ENCODE measurements at places on chromosomes 3 and 15.

DNA sequence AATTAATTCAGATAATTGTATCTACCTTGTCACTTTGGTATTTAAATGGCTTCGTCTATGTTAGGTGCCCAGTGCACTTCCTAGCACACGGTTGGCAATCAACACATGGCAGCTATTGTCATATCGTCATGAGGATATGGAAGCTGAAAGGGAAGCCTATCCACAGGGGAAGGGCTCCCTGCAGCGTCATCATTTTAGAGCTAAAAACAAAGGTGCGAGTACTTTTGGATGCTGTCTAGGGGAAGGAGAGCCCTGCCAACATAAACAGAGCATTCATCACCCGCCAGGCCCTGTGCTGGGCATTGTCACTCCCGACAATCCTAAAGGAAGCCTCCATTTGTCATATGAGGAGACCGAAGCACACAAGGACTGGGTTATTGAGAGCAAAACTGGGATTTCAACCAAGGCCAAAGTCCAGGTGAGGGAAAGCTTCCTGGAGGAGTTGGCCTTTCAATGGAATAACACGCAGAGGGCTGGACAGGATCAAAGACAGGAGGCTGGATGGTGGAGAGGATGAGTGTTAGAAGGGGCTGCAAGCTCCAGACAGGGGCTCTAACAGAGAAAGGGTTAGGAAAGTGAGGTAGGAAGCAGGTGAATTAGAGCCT, 8.0 kb upstream of the PARL start:
- no peak for DNase-seq

DNA sequence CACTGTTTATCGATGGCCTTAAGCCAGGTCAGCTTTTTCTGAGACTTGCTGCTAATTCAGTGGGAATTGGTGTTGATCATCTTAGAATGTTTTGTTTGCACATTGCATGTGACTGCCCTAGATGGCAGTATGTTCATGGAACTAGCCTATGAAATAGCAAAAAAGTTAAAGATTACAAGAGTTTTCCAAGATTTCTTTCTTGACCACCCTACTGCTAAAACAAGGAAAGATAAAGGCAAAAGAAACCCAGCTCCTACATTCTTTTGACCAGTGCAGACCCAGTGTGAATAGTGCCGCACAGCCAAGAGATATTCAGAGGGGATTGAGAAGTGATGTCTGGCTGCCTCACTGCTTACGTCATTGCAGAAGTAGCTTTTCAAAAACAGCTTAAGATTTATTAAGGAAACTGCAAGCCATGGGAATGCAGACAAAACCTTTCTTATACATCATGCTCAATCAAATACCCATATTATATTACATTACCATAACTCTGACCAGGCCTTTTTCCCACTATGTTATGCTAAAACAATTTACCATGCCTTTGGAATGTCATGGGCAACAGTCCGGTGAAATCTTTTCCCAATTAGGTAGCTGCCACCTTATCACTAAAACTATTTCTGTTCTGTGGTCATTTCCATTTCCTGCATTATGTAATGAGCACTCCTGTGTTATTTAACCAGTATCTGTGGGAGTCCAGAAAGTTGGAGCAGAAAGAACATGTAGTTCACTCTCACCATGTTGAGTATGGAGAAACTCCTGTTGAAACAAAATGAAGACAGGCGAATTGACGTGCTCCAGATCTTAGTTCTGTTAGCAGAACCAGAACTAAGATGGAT, 6.0 kb downstream of the PHLDB2 start:
- DNase-seq: no peak

GRCh38 chr3:122642935-122643334, 37.7 kb upstream of the PARP14 start:
- peak; percentile 51 for DNase-seq

DNA sequence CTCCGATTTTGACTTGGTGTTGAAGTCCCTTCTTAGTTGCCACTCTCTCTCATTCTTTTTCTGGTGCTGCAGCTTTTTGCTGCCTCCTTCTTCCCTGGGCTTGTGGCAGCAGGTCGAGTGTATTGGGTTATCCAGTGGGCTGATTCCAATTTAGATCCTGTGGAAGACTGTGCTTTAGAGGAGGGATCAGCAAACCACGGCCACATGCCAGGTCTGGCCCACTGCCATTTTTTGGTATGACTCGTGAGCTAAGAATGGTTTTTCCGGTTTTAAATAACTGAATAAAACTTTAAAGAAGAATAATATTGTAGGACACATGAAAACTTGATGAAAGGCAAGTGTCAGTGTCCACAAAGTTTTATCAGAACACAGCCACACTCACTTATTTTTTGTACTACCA, 330.5 kb downstream of the ROBO2 start:
- no peak for DNase-seq

- DNase-seq: peak; percentile 3
These were observed 25.3 kb upstream of the C15orf61 start for GRCh38 chr15:67495585-67495984.

- no peak for DNase-seq
These were observed 5.9 kb upstream of the STRA6 start for GRCh38 chr15:74208496-74208895.

DNA sequence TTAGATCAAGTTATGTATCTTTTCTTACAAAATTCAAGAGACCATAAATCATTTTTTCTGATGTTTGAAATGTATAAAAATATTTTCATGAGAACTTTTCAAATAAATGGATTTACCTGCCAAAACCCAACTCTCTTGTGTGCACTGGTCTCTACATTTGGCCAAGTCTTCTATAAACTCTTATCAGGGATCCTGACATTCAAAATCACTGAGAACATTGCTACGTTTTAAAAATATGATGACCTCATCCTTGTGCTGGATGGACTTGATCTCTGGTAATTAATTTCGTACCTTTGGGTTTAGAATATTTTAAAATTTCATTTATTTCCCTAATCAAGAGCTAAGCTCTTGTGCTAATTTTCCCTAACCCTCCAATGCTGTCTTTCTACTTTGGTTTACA, 127.4 kb downstream of the ATP8B4 start:
- no peak for DNase-seq

DNA sequence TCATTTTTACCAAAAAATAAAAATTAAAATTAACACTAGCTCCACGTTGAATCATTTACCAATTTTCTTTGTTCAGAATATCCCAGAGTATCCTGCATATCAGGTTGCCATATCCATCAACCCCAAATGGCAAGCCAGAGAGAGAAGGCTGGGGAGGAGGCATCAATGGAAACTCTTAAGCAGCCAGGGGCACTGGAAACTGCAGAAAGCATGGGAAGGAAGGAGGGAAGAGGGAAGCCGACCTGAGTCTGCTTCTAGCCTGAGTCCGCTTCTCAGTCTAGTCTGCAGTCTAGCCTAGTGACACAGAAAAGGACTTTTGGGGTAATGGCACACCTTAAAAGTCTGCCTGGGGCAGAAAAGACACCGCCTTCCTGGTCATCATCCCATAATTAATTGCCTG, 1.6 kb upstream of the MTHFS start:
- DNase-seq: no peak

- DNase-seq: no peak
These were observed 26.3 kb downstream of the SRGAP3 start for GRCh38 chr3:9222956-9223639.

DNA sequence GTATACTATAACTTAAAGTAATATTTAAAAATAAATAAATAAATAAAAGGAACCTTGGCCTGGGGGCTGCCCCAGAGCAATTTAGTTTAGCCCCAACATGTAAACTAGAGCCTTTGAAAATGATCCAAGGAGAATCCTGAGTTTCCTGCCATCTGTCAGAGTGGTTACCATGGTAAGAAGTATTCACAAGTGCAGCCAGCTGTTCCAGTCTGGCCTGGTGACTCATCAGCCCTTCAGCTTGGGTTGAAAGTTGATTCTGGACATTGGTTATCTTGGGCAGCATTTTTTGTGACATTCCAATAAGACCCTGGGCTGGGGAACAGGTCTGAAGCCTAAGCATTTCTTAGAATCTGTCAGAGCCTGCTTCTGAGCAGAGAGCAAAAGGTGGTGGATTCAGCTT, 72.7 kb upstream of the LRTM1 start:
- no peak for DNase-seq

- no peak for DNase-seq
These were observed 301.6 kb downstream of the EFHB start for GRCh38 chr3:19632099-19633074.

- no peak for DNase-seq
These were observed 76.1 kb downstream of the ARNT2 start for GRCh38 chr15:80480171-80480811.

DNA sequence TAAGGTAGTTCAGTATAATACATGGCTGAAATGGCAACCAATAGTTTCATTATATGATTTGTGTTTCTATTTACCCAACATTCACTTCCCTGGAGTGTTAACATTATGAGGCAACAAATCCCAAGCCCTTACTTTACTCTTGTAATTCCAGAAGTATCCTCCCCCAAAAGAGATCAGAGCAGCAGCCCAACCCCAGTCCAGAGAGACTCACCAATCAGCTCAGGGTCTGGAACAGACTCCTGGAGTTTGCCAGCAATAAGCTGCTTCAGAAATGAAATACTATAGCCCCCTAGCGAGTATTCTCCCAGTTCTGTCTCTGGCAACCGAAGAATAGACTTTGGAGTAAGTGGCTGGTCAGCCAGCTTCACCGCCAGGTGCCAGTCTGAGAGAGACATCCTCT, 2.5 kb downstream of the UBL7 start:
- no peak for DNase-seq

- no peak for DNase-seq
These were observed 454.1 kb upstream of the BCHE start for GRCh38 chr3:166291186-166291955.

DNA sequence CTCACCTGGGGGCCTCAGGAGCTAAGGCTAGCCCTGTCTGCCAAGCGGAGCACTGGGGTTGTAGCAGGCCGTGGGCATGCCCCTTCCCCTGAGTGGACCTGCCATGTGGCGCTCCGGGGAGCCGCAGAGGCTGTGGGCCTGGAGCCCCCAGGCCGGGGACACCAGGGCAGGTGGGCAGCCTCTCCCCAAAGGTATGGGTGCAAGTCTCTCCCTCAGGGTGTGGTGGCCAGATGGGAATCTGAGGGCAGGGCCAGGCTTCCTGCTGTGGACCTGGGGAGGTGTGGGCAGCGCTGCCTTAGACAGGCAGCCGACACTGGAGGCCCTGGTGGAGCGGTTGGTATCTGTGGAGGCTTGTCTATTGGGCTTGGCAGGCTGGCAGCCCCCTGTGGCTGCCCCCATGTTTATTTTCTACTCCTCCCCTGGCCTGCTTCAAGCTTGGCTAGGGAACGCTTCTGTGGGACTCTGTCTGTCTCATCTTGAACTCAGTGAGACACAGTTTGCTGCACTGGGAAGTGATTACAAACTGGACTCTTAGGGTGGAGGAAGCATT, 5.9 kb downstream of the ACVR2B start:
- DNase-seq: no peak

- DNase-seq: no peak
These were observed 59.8 kb downstream of the TP53BP1 start for GRCh38 chr15:43433165-43433564.

GRCh38 chr3:149751551-149751950, 738 bp downstream of the COMMD2 start:
- DNase-seq: no peak

- DNase-seq: no peak
These were observed 80.1 kb upstream of the CHRM5 start for GRCh38 chr15:33888176-33888575.

DNA sequence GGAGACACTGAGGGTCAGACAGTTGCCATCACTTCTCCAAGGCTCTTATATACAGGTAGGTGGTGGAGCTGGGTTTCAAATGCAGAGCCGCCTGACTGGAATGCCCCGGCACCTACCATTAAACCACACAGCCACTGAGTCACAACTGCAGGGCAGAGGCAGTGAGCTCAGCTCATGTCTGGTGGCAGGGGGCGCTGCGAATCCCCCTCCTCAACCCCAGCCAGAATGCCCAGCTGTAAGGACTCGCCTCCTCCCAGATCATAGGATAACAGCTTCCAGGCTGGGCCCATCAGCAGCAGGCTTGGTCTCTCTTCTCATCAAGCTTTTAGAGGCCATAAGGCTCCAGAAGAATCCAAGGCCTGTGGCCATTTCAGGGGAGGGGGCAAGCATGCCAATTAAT, 26.4 kb downstream of the ADCY5 start:
- DNase-seq: no peak

GRCh38 chr3:77169823-77170222, 129.9 kb downstream of the ROBO2 start:
- no peak for DNase-seq

GRCh38 chr15:22903427-22903826, 65.0 kb downstream of the NIPA2 start:
- no peak for DNase-seq

DNA sequence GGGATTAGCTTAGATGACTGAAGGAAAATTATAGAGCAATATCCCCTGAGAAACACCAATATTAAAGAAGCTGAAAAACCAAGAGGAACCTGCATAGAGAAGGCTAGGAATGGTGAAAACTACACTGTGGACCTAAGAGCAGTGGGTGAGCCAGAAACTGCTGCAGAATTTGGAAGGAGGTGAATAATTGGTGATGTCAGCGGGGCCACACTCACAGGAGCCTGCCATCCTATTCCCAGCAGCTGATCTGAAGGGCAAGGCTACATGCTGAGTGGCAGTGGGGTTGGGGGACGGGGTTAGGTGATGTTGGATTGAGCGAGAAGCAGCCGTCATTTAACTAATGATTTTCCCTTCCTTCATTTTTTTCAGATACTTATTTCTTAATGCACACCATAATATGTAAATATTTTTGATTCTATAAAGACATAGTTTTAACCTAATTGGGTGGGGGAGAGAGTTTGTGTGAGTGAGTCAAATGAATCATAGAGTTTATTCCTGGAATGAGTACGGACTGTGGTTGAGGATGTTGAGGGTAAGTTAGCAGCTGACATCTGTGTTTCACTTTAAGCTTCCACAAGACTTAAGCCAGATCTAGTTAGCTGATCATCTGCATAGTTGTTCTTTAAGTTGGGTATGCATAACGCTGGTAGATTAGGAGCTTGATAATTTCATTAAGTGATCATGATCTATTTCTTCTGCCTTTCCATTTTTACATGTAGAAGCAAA, 222.8 kb downstream of the PTPRG start:
- peak; percentile 7 for DNase-seq

- DNase-seq: no peak
These were observed 36.6 kb upstream of the MAGI1 start for GRCh38 chr3:66075281-66075680.
